ENCODE measurements at places on chromosomes 3 and 15.

DNA sequence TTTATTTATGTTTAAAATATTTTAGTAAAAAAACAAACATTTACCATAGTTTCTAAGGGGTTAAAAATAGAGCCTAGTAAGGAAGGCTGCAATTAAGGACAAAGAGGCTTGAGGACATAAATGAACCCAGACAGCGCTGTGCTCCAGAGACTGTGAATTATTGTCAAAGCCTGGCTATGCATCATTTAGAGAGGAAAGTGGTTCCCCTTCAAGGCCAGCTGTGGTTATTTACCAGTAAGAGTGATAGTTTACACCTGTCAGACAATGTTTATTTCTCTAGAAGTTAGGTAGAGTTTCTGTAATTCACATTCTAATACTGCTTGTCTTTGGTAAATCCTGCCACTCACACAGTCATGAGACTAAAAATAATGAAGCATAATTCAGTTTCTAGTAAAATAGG lies 32.4 kb upstream of the PIK3R4 start:
- DNase-seq: no peak

DNA sequence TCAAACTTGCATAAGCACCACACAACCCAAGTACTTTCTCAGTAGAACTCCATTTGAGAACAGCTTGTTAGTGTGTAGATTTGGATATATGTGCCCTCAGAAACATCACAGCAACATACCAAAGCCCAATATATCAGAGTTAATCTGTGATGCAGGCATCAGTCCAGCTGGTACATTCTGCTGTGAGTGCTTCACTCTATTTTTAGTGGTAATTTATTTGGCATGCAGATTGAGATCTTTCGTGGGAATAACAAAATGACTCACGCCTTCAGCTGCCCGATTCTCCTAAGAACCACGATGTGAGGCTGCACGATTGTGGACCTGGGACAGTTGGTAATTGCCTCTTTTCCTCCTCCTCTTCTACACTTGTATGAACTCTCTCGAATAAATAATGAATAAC lies 730.7 kb downstream of the SQOR start:
- DNase-seq: no peak

DNA sequence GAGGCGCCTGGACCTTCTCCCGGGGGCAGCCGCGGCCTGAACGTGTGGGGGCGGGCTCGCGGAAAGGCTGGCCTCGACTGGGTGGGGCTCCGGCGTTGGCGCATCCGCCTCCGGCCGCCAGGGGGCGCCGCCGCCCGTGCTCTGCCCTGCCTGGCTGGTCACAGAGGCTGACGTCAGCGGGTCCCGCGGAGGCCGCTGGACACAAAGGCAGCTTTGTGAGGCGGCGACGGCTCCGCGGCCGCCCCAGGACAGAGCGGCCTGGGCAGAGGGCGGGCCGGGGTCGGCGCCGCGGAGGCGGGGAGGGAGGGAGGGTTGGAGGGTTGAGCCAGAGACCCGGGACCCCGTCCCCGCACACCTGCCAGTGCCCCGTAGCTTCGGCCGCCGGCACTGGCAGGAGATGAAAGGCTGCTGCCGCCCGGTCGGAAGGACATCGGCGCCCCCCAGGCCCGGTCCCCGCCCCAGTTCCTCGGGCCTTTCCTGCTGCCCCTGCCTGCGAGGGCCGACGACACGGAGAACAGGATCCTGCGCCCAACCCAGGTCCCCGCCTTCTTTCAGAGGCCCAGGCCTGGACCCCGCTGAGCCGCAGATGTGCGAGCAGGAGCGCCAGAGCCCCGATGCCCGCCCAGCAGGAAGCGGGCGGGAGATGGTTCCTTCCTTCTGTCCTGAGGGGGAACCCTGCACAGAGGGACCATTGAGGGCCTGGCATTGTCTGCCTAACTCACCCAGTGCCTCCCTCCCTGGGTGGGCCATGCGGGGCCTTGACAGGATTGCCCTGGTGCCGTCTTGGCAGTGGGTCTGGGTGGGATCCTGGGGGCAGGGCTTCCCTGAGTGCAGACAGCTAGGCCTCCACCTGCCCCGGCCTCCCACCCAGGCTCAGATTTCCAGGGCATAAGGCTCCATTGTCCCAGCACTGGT lies 8.7 kb upstream of the SEMA3B start:
- DNase-seq: peak; percentile 63

- no peak for DNase-seq
These were observed 37.6 kb downstream of the C2CD4A start for GRCh38 chr15:62104401-62104800.

- DNase-seq: no peak
These were observed 143.3 kb upstream of the SLC2A2 start for GRCh38 chr3:171169866-171170265.

DNA sequence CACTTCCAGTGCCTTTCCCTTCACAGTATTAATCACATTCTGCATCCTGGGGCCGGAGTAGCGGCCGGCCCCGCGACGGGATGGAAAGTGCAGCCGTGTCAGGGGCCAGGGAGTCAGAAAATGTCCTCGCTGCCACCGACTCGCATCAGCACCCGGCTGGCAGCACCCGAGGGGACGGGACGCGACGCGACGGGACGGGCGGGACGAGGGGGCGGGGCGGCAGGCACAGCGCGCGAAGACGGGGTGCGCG lies 353 bp downstream of the ATG3 start:
- no peak for DNase-seq

DNA sequence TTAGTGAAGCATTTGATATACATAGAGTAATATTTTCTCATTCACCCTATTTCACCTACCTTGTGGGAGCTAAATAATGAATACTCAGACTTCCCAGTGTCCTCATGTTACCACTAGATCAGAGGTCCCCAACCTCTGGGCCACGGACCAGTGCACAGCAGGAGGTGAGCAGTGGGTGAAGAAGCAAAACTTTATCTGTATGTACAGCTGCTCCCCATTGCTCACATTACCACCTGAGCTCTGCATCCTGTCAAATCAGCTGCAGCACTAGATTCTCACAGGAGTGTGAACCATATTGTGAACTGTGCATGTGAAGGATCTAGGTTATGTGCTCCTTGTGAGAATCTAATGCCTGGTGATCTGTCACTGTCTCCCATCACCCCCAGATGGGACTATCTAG lies 79.4 kb downstream of the RETNLB start:
- DNase-seq: no peak

DNA sequence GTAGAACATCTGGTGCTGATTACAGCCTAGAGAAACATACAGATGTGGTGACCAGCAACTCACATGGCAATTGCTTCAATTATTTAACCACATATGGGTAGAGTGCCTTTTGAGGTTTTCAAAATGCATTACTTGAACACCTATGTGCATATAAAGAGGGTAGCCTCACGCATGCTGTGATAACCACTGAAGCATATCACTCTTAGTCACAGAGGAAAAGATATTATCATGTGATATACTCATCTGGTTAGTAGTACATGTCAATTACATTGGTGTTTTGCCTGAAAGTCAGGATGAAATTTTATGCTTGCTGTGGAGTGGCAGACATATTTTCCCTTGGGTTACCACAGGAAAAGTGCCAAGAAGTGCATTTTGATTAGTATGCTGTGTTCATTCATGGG lies 459.3 kb upstream of the AGTR1 start:
- DNase-seq: no peak

DNA sequence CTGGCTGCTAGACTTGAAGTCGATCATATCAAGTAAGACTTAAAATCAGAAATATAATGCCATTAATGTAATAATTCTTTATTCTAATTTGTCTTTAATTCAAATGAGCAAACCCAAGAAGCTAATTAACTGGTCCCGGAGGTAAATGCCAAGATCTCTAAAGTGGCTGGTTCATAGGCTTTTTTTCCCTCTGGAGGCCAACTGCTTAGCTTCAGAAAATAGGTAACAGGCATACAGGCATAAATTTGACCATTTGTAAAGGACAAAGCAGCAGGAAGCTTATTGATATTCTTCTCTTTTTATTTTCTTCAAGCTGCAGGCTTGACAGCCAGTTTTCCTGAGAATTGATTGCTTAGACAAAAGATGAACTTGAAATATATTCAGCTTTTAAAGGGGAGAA lies 158.6 kb upstream of the RAP2B start:
- no peak for DNase-seq

- no peak for DNase-seq
These were observed 514 bp downstream of the IGF2BP2 start for GRCh38 chr3:185824051-185825005.

- DNase-seq: no peak
These were observed 190.9 kb upstream of the PLSCR5 start for GRCh38 chr3:146796078-146796477.

- DNase-seq: no peak
These were observed 98.0 kb upstream of the RORA start for GRCh38 chr15:61327019-61327631.

DNA sequence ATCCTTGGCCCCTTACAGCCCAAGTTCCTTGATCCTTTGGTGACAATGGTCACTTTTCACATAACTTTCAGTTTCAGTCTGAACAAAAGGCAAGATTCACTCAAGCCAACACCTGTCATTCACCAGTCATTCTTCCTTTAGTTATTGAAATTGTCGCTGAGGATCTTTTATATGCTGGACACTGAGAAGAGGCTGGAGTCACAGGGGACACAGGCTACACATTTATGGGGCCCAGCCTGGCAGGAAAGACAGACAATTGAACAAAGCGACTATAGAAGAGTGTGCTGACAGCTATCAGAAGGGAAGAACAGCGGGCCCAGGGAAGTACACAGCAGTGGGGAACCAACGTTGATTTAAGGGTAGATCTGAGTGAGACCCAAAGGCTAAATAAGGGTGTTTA lies 69.8 kb upstream of the PROK2 start:
- no peak for DNase-seq

DNA sequence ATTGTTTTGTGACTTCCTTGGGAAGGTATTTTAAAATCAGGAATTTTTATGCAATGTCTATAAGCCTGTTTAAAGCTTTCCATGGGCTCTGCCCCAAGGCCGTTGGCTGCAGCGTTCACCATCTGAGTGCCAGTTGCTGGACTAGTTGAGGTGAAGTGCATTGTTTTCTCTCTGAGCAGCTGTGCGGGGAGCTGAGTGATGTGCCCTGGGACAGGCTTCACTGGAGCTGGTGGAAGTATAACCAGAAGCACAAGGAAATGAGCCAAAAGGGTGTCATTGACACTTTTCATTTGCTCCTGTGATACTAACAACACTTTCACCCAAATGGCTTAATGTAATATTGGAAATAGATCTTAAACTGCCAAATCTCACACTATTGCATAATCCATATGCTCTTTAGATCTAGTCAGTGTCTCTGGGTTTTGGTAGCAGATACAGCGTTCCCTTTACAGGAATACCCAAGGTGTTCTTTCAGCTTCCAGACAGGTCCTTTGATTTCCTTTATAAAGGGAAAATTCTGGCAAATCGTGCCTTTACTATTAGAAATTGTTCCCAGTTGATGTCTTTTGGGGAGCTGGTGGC lies 29.2 kb downstream of the APH1B start:
- DNase-seq: no peak

GRCh38 chr3:120119846-120120510 lies 25.7 kb upstream of the GSK3B start:
- no peak for DNase-seq

DNA sequence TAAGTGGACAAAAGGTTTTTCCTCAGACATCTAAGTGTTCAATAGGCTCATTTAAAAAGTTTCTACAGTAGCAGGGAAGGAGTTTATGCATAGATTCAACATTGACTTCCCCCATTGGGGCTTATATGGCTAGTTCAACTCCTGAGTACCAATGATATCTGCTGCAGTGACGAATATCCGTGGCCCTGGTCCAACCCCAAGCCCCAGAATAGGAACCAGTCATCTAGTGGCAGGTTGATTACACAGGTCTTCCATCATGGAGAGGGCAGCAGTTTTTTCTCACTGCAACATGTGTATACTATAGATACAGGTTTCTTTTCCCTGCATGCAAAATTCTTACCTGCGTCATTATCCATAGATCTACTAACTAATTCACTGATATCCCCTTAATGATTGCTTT lies 45.8 kb upstream of the KPNA4 start:
- DNase-seq: no peak

- no peak for DNase-seq
These were observed 229.0 kb downstream of the OXSM start for GRCh38 chr3:26018889-26019288.

DNA sequence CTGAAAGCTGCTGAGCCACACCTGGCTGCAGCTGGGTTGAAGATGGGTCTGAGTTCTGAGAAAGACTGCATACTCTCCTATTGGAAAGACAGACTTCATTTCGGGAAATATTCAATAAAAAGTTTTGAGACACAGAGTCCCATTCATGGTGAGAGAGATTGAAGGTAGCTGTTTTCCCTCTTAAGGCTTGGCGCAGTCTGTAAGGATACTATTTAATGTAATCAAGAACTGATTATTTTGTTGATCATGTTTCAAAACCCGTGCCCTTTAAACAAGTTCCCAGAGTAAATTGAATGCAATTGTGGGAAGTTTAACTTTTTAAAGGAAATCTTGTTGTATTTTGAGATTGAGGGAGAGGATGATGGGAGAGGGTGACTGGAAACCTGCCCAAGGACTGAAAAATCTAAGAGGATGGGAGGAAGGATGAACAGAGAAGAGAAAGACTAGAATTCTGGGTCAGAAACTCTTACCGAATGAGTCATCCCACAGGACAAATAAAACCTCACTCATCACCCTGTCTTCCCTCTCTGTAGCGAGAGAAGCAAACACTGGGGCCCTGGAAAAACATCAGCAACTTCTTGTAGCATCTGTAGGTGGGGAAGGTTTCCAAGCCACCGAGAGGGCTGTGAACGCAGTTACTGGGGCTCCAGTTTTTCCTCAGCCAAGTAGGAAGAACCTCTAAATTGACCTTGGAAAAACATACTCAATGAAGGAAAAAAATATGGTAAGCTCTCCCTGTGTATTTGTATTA lies 193.2 kb upstream of the TPRG1 start:
- no peak for DNase-seq

- no peak for DNase-seq
These were observed 67.9 kb upstream of the MITF start for GRCh38 chr3:69671082-69671952.

- no peak for DNase-seq
These were observed 844 bp downstream of the PRR23E start for GRCh38 chr3:127193775-127194174.

DNA sequence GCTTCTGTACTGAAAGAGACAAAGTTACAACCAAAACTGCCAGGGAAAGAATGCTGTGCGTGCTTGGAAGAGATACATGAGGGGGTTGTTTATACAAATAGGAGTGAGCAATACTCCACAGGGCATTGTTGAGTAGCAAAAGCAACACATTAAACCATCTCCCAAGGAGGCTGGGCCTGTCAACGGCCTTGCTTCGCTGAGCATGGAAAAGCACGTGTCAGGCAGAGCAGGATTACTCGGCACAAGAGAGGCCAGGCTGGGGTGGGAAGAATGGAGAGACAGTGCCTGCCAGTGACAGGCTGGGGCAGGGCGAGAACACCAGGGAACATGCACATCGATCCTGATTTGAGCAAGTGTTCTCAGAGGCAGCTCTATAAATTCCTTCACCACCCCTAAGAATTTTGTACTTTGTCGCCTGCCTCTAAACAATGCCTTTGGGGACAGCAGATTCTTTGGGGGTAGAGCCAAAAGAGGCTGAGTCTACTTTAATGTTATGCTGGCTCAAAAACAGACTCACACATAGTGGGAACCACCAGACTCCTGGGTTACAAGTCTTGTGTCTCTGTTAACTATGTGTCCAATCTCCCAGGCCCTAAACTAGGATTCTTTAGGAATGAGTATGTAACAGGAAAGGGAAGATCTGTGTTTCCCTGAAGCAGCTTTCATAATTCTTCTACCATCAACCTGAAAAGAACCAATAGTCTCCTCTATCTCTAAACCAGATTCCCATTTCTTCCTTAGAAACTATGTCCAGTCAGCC lies 67.2 kb downstream of the LIPC start:
- DNase-seq: no peak
